Activated T-helper 9 cell treated with anti-CD3 and anti-CD28 coated beads, Interleukin-2, amount 50 U/mL, for 16 hours (primary cell): ENCODE measurements at places on chromosomes 1 and 21.

- no peak for DNase-seq
Measured at GRCh38 chr1:240109130-240109529, 17.4 kb downstream of the FMN2 start.

DNA sequence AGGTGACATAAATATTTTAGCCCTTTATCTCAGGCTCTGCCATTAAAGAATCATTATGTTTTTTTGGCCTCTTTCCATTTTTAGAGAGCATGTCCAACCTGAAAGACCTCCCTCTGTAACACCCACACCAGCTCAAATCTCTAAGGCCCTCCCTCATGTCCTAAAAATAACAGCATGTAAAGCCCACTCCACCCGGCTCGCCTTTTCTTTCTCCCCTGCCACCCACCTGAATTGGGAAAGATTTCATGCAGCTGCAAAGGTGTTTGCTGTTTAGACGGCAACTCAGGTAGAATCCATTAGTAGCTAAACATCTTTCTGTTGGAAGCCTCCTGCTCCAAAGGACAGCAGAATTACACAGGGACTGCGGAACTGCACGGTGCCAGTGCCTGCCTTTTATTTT lies 79.9 kb downstream of the DMRTA2 start:
- no peak for DNase-seq

DNA sequence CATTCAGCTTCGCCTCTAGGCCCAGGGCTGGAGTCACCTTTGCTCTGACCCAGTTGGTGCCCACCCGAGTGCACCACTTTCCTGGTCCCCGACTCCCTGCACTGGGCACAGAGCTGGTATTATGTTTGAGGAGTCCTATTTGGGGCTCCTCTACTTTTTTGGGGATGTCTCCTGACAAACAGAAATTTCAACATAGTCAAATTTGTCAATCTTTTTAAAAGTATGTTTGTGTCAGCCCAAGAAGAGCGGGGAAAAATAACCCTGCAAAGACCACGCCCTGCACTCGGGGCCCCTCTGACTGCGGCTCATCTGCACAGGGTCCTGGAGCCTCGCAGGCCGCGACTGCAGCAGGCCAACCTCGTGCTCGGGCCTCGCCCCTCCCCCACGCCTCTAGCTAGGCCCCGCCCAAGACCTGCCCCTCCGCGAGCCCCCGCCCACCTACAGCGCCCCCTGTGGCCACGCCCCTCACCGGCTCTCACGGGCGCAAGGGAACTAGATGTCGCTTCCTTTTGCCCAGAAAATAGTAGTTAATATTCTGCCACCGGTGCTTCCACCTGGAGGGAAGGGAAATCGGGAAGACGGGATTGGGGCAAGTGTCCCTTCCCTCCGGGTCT lies 11.4 kb downstream of the FAM229A start:
- peak; percentile 68 for DNase-seq

DNA sequence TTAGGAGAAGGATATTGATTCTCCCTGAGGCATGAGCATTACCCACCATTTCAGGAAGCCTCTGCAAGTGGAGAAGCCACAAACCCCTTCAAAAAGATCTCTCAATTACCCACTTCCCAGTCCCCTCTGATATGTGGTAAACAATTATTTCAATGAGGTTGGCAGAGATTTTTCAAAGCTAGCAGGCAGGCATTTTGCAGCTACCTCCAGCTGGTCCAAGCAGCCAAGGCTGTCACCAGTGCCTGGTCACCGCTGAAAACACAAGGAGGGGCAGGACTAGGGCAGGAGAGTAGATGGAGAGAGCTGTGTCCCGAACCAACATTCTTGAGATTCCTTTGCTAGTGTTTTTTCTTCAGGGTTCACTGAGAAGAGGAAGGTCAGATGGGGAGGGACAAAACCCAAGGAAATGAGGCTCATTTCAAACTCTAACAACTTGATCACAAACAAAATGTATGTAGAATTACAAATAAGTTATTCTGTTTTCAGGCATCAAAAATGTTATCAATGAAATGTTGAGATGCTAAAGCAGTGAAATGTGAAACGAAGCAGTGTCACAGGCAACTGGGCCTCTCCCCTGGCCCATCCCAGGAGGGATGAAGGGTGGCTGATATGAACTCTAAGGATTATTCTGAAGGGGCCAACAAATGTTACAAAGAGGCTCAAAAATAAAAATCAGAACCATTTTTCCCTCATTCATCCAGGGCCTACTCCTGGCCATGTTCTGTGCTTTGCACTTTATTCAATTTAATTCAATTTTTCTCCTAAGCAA lies 22.3 kb downstream of the APP start:
- DNase-seq: no peak

DNA sequence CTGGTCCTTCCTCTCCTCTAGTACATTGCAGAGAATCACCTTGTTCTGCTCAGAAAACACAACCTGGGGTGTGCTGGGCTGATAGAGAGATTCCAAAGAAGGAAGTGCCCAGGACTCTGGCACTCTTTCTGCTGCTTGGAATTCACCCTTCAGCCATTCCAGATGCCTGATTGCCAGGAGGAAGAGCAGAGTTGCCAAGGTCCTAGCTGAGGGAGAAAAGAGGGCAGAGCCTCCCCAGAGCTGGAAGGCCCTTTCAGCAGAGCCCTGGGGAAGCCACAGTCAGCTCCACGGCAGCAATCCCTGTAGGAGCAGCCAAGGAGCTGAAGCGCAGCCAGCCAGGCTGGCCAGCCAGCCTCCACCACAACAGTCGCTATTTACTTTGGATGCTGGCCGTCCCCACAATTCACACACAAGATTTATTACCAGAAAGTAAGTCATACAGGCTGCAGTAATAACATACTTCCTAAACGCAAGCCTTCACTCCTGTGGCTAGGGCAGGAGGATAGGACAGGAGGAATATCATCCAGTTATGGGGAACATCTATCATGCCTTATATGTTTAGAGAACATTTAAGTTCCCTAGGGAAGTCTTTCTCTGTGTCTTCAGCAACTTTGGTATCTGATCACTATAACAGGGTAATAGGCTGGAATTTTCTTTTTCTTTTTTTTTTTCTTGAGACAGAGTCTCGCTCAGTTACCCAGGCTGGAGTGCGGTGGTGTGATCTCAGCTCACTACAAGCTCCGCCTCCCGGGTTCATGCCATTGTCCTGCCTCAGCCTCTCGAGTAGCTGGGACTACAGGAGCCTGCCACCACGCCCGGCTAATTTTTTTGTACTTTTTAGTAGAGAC lies 36.6 kb upstream of the SLC44A3 start:
- DNase-seq: no peak

DNA sequence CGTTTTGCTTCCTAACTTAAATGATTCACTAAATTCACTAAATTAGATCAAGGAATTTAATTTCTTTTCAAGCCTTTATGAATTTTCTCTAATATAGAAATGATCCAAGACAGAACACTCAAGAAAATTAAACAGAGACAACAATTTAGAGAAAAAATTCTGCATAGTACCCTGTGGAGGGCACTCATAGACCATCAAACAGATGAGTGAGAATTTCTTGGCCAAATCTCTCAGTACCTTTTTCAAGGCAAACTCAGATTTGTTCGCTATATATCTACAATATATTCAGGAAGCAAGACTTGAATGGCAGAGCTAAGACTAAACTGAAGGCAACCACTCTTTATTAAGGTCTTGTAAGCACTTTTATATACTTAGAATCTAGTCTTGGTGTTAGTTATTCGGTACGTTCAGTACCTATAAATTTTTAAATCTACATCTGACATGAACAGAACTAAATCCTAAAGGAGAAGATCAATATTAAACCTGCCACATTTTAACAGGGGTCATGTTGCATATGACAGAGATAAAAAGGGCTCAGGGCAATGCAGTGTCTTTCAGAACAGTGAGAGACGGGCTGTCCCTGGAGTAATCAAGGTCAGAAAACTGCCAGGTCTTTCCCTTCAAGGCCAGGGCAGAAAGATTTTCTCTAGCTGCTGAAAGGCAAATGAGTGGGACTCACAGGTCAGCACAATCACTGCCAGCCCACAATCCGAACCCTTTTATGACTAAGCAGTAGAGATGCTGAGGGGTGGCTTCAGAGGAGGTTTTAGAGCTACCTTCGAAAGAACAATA lies 118.8 kb upstream of the TMPRSS15 start:
- no peak for DNase-seq

GRCh38 chr1:16905110-16905867 lies 9.5 kb downstream of the RNU1-2 start:
- no peak for DNase-seq

DNA sequence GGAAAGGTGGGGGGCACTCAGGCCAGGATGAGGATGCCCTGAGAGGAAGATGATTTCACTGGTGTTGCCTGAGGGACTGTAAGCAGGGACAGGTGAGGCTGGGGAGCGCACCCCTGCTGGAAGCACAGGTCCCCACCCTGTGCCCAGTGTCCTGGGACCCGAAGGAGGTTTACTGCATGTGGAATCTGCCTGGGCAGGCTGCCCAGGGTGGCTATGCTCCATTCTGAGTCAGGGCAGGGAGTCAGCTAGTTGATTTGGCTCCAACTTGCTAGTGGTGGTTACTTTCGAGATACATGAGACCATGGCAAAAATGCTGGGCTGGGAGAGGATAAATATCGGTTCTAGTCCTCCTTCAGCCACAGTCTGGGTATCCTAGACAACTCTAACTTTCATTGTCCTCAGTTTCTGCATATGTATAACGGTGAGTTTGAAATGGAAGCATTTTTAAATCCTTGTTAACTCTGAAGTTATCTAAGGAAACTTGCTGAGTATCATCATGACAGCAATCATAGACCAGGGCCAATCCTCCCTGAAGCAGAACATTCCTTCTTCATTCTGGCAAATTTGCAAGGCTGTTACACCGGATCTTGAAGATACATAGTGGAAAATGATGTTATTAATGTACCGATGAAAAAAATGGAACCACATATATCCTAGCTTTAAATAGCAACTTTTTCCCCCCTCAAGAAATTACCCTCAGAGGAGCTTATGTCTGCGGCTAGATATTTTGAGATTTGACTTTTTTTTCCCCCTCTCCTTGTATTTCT lies 7.7 kb downstream of the TLR5 start:
- DNase-seq: no peak

- DNase-seq: no peak
Measured at GRCh38 chr1:22449636-22450035, 2.0 kb upstream of the ZBTB40 start.

GRCh38 chr1:113576271-113576670 lies 183.0 kb downstream of the PHTF1 start:
- no peak for DNase-seq

DNA sequence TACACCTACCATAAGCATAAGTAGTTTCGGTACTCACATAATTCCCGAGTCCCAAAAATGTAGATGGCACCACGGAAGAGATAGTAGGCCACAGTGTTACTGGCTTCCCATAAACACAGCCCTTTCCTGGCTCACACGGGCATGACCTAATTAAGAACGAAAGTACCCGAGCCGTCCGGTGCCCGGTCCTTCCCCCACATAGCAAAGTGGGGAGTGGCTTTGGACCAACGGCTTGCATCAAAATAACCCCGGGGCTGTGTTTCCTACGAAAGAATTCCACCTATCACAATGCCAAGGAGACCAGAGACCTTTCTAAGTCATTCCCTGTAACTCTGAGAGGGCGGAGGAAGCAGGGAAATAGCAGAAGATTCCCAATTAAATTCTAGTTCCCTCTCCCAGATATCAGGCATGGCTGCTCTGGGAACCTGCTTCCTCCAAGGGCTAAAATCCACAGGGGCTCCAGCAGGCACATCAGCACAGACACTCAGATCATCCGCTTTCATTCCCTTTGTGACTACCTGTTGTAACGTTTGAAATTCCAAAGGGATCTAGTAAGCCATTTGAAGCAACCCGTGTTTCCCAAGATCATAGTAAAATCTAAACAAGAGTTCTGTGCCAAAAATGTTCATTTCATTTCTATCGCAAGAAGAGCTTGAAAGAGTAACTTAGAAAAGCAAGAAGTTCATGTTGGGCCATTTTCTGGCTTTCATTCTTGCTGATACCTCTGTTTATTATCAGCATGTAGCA lies at the start of gene TMPRSS3:
Gene TMPRSS3 (minus strand): TSS at position 148 of the 747 bp plus-strand sequence. CDS start 635 bp downstream, outside the sequence.
- DNase-seq: no peak

DNA sequence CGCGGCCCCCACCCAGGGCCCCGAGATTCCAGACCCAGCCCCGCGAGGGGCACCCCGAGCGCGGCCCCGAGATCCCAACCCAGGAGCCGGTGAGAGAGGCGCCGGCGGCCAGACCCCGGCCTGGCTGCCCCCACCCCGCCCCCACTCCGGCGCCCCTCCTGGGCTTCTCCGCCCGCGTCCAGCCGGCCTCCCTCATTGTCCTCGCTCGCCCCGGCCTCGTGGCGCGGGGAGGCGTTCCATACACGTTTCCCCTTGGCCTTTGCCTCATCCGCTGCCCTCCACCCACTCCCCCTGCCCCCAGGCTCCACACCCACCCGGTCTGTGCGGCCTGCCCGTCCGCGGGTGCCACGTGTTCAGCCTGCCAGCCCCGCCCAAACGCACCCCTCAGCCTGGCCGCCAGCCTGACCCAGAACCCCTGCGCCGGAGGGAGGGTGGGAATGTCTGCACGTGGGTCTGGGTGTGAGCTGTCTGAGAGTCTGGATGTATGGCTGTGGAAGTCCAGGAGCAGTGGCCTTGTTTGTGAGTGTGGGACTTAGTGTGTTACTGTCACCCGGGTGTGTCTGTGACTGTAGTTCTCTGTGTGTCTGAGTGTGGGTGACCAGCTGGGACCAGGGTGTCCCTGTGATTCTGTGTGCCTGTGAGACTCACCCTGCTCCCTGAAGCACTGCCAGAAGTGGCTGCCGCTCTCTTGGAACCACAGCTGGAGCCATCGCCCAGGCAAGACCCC lies 681 bp downstream of the B4GALT2 start:
- DNase-seq: no peak

DNA sequence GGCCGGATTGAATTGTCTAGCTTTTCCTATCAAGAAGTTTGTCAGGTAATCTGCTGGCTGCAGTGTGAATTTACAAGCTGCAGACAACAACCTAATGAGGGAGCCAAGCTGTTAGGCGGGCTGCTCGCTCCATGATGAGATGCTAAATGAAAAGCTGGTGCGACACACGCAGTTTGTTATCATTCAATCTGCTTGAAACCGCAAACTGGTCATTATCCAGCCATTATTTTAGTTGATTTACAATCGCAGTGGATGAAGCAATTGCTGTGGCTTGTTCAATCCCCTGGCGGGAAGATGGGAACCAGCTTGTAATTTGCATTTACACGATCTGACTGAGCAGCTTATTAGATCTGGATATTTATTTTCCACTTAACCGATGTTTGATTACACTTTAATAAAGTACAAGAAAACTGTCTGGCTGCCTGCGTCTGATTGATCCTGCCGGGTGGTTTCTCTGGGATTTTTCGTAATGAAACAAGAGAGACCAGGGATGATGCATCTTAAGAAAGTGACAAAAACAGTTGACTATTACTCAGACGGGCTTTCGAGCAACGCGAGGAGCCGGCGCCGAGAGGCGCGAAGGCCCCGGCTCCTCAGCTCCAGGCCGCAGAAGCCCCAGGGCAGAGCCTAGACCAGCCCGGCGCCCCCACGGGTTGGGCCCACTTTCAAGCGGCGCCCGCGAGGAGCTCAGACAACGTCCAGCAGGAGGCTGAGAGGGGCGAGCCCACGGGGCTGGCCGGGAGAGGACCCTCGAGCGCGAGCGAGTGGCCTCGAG lies 118.0 kb upstream of the BARHL2 start:
- DNase-seq: no peak

GRCh38 chr1:67700692-67701410 lies 15.8 kb downstream of the GADD45A start:
- DNase-seq: no peak
